ENCODE measurements at places on chromosomes 2 and 18.

DNA sequence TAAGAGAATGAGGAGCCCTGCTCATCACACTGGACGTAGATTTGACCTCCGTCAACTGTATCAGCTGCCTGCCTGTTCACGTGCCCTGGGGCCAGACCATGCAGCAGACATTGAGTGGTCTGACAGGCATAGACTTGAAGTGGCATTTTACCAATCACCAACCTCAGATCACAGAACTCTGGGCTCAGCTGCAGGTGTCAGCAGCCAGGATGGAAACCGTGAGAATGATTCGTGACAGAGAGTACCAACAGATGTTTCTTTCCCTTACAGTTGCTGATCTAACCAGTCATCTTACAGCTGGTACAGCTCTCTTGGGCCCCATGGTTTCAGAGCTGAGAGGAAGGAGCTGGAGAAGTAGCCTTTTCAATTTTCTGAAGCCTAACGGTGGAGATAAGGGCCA is 148.9 kb downstream of the EN1 start:
- no peak for DNase-seq

GRCh38 chr2:238898534-238899281 is 50.8 kb downstream of the TWIST2 start:
- DNase-seq: no peak

DNA sequence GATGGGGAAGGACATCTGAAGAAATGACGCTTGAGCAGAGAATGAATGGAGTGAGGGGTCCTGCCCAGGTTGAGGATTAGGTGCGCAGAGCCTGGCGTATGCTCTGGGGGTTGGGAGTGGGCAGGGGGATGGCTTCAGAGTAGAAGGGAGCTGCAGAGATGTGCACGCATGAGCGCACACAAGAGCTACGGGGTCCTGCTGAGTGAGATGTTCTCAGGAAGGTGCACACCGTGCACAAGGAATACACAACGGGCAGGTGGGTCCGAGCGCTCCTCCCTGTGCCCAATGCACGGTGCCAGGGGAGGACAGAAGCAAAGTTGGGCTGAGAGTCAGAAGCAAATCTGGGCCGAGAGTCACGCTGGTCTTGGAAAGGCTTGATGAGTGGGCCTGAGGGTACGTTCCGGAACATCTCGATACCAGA is 25.5 kb downstream of the TWIST2 start:
- DNase-seq: no peak

- DNase-seq: no peak
Measured at GRCh38 chr2:183903026-183903425, 695.3 kb upstream of the ZNF804A start.

Data from activated T-cell treated with anti-CD3 and anti-CD28 coated beads, Interleukin-2, amount 50 U/mL, for 48 hours (primary cell).